OCI-M1 (cell line): ENCODE measurements at places on chromosomes 7 and 10.

DNA sequence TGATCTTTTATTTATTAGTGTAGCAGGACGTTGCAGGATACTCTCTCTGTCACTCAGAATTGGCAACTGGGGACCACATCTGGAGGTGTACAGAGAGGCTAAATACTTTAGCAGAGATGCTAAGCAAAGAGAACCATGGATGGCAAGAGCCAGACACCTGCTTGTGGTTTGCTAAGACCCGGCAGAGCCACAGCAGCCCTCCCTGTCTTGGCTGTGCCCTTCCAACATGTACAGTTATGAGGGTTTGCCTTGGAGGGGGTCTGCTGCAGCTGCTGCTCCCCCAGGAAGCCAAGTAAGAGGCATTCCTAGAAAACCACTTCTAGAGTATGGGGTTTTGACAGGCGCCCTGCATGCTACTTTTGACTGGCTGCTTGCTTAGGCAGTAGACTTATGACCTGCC lies 5.1 kb downstream of the NPVF start:
- no peak for DNase-seq

- peak; percentile 63 for DNase-seq
Measured at GRCh38 chr10:69861251-69862240, 59.8 kb downstream of the COL13A1 start.

DNA sequence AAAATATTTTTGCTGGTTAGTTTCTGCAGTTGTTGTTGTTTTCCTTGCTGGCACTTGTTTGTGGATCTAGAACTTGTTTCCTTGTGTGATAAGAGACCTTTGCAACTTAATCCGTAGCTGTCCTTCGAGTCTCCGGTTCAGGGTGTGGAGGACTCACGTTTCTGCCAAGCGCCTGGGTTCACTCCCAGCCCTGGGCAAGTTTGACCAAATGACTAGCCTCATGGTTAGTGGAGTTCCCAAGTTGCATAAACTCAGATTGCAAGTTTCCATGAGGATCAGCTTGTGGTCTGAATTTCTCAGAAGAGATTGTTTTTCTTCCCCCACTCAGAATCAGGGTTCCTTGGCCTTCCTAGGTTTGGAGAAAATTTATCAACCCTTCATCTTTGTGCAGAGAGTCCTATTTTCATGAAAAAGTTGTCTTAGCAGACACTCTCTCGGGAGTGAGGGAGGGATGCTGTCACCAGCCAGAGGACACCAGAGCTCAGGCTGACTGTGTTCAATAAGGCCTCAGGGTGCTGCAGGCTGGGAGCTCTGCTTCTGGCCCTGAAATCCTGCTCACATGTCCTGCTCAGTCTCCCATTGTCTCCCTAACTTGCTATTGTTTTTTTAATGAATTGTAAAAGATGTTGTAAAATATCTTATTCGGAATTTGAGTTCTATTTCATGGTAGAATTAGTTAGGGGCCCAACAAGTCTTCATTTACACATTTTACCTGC lies 377.7 kb upstream of the KLF6 start:
- DNase-seq: no peak

GRCh38 chr7:87541648-87542047 lies 59.0 kb downstream of the ABCB1 start:
- DNase-seq: peak; percentile 21

DNA sequence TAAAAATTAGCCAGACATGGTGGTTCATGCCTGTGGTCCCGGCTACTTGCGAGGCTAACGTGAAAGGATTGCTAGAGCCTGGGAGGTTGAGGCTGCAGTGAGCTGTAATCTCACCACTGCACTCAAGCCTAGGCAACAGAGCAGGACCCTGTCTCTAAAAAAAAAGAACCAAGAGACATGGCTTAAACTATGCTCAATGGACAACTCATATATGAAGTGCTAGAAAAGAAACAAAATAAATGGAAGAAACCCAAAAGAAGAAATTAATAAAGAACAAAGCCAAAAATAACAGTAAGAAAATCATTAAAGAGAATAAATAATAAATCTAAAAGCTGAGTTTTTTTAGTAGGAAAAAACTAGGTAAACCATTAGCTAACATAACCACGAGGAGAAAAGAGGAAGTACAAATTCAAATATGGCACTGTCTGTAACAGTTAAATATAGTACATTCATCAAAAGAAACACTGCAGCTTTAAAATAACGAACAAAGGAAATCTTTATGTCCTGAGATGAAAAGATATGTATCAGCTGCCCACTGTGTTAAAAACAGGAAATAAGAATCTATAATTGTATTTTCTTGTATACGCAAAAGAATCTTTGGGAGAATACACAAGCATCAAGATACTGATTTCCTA lies 48.7 kb downstream of the UPF2 start:
- DNase-seq: peak; percentile 80

DNA sequence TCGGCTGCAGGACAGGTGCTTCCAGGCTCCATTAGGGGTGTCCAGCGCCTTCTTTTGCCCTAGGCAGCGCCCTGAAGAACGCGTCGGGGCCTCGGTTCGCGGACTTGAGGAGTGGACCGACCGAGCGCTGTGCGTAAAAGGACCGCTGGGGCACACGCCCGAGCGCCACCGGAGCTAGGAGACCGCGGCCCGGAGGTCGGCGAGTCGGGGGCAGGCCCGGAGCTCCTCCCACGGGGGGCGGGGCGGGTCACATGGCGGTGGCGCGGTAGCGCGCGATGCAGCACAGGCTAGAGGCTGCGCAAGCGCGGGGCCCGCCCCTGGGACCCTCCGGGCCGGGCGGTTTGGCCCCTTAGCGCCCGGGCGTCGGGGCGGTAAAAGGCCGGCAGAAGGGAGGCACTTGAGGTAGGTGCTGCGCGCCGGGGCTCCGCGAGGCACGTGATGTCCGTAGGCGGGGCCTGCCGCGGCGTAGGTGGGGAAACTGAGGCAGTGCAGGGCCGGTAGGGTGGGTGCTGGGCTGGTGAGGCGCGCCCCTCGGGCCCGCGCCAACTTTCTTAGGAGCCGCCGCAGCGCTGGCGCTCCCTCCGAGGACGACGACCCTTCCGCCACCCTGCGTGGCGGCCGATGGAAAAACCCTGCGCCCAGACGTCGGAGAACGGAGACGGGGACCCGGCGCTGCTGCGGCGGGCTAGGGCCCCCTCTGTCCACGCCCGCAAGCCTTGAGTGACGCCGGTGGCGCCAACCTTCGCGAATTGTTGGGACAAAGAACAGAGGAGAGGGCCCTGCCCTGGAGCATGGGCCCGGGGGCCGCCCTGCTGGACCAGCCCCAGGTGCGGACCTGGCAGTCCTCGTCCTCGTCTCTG lies at the start of gene PRXL2A:
Gene PRXL2A, plus strand, starts transcription at position 310 of the 860 bp plus-strand sequence. CDS start 11,917 bp downstream, outside the sequence.
- peak; percentile 82 for DNase-seq

- DNase-seq: peak; percentile 81
Measured at GRCh38 chr7:135414850-135415439, 95.0 kb downstream of the CNOT4 start.

DNA sequence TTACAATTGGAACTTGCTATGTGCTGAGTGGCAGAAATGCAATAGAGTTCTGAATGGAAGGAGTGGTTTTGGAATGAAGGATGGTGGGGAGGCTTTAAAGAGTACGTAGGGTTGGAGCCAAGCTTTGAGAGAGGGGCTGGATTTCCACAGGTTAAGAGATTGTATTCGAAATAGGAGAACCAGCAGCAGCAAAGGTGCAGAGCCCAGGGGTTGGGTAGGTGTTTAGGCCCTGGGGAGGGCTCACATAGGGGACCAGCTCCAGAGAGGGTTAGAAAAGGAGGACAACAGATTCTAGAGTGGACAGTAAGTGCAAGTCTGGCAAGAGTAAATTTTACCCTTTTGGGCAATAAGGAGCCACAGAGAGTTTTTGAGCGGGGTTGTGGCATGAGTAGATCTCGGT lies 297.2 kb downstream of the RPS24 start:
- DNase-seq: no peak

- DNase-seq: peak; percentile 15
Measured at GRCh38 chr10:72049969-72050781, 38.2 kb downstream of the SPOCK2 start.

DNA sequence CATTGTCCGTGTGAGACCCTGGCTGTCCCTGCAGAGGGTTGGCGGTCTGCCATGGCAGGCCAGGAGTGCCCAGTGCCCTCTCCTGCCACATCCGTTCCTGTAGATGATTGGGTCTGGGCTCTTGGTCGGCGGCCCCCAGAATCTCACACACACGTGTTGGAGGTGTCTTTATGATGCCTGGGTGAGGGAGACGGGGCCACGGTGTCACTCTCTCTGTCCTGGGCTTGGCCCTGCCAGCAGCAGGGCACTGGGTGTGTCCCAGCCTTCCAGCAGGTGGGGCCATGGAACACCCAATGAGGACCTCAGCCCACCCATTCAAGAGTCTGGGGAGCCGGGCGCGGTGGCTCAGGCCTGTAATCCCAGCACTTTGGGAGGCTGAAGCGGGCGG lies 30.2 kb downstream of the UNC5B start:
- no peak for DNase-seq

DNA sequence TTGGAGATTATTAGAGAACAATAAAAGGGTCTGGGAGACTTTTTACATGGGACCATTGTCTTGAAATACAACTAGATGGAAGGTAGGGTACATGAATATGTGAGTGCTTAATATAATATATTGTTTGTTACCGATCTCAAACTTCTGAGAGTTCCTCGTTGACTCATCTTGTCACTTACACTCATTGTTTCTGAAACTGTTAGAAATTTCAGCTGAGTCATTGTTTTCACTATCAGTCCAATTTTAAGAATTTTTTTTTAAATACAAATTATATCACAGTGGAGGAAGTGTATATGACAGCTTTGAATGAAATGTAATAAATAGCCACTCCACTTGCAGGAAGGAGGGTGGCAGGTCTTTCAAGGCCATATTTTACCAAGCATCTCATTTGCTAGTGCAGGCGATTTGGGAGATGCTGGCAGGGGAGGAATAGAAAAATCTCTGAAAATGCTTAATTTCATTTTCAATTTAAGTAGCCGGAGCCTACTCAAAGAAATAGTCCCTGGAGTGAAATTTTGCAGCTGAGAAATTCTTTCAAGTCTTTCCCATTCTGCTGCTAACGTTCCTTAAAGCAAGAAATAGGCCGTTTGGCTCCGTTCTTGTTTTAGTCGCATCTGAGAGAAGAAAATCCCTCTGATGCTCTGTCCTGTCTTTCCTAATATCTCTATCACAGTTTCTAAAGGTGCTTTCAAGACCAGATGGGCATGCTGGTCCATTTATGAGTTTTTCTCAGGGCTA lies 1404.2 kb upstream of the CELF2 start:
- peak; percentile 65 for DNase-seq

- no peak for DNase-seq
Measured at GRCh38 chr10:118028619-118029018, 18.1 kb downstream of the RAB11FIP2 start.

DNA sequence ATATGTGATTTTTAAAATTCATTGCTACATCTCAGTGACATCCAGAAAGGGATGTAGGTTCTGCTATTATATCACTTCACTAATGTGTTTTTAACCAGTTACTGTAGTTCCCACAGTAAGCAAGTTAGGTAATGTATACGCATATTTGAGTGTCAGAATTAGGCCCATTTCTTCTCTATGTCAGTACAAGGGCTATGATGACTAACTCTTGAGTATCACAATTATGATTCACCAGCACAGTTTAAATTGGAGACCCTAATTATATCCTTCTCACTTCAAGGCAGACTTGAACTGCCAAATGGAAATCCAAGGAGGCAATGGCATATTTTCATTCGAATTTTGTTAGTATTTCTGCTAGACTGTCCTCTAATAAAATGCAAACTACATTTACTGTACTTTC lies 23.6 kb downstream of the BZW2 start:
- no peak for DNase-seq

- no peak for DNase-seq
Measured at GRCh38 chr10:35545878-35546590, 59.1 kb upstream of the GJD4 start.

- no peak for DNase-seq
Measured at GRCh38 chr10:13263591-13263990, 29.4 kb upstream of the UCMA start.

- DNase-seq: no peak
Measured at GRCh38 chr7:37338966-37339365, 109.7 kb downstream of the ELMO1 start.

GRCh38 chr7:155097338-155097737 lies 27.2 kb downstream of the HTR5A start:
- no peak for DNase-seq

- DNase-seq: no peak
Measured at GRCh38 chr10:64261092-64261491, 739.9 kb downstream of the REEP3 start.

- peak; percentile 55 for DNase-seq
Measured at GRCh38 chr7:83794829-83795228, 145.9 kb upstream of the SEMA3E start.

DNA sequence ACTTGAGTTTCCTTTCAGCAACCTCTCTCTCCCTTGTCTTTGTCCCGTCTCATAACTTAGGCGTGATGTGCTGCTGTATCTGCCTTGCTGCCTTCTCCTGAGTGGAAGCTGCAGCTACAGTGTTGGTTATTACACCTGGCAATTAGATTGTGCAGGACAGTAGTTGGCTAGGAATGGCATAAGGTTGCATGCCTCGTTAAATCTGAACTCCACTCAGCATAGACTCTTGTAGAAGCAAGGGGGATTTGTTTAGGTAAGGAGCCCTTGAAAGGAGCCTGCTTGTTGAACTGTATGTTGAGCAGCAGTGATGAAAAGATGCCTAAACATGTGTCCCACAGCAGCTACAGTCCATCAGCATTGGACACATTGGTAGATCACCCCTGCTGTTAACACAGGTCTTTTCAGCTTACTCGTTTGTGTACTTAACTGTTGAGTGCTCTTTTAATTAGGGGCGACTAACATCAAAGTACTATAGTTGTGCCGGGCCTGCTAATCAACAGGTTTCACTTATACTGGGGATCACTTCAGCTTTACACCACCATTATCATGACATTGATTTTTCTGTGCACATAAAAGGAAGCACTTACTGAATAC lies 225.0 kb downstream of the AUTS2 start:
- no peak for DNase-seq

DNA sequence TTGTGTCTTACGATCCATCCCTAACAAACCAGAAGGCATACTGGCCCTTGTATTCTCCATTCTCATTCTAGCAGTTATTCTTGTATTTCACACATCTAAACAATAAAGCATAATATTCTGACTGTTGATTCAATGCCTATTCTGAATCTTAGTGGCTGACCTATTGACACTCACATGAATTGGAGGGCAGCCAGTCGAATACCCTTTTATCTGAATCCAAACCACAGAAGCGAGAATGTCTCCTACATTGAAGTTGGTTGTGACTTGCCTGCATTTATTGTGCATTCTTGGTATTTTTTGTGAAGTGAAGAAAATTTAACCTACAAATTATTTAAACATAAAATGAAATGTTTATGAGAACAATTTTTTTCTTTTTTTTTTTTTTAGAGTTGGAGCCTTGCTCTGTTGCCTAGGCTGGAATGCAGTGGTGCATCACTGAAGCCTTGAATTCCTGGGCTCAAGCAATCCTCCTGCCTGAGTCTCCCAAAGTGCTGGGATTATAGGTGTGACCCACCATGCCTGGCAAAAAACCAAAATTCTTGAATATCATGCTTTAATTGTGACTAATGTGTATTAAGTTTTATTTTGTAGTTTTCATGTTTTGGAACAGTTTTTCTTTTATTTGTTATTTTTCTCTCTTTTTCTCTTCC lies 22.7 kb downstream of the EXOC4 start:
- no peak for DNase-seq

GRCh38 chr7:84193747-84194146 lies 842 bp downstream of the SEMA3A start:
- DNase-seq: no peak
